ENCODE measurements at places on chromosomes 2 and 18.
A peak's percentile ranks its signal among the peaks of the same experiment; 100 is the strongest.

- DNase-seq, result no peak
These were observed 23.2 kb upstream of the ACVR1 start for GRCh38 chr2:157899125-157899839.

DNA sequence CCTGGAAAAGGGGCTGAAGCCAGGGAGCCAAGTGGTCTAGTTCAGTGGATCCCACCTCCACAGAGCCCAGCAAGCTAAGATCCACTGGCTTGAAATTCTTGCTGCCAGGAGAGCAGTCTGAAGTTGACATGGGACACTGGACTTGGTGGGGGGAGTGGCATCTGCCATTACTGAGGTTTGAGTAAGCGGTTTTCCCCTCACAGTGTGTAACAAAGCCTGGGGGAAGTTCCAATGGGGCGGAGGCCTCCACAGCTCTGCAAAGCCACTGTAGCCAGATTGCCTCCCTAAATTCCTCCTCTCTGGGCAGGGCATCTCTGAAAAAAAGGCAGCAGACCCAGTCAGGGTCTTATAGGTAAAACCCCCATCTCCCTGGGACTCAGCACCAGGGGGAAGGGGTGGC lies 144.4 kb downstream of the PTPRM start:
- no peak for DNase-seq

DNA sequence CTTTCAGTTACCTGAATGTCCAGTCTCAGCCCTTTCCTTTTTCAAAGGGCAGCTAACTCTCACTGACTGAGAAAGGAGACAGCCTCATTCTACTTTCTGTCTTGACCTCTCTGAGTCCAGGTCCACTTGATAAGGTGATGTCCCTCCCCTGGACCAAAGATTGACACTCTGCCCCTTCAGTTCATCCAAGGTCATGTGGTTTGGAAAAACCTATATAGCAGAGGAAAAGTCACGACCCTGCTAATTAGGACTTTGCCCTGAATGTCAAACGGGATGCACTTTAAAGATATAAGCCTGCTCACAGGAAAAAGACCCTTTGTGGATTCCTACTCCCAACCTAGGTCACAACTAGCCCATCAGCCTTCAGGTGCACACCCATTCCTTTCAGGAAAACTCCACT lies 208.3 kb downstream of the AGPS start:
- no peak for DNase-seq

DNA sequence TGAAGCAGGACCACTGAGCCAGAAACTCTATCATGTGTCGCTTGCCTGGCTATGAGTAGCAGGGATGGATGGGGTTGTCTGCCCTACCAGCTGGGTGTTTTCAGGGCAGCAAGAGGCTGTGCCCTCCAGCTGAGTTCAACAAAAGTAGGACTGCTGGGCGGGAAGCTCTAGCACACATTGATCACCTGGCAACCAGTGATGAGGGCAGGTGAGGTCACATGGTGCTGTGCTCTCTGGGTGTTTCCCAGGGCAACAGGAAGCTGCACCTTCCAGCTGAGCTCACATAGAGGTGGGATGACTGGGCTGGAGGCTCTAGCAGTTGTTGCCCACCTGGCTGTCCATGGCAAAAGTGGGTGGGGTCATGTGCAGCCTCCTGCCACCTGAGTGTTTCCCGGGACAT lies 487.3 kb upstream of the VWC2L start:
- DNase-seq, result no peak

DNA sequence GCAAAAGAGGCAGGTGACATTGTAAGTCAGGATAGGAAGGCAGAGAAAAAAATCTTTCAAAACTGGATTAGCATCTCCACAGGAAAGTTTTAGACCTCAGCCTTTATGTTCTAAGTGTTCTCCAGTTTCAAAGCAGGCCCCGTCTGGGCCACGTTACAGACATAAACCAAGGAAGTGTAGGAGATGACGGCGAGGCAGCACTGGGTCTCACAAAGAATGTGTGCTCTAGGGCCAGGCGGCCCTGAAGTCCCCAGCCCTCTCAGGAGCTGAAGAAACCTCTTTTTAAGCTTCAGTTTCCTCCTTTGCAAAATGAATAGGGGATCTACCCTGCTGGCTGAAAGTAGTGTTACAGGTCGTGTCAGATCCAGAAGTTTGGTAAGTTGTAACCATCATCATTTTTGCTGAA lies 81.7 kb downstream of the SPRED2 start:
- no peak for DNase-seq

DNA sequence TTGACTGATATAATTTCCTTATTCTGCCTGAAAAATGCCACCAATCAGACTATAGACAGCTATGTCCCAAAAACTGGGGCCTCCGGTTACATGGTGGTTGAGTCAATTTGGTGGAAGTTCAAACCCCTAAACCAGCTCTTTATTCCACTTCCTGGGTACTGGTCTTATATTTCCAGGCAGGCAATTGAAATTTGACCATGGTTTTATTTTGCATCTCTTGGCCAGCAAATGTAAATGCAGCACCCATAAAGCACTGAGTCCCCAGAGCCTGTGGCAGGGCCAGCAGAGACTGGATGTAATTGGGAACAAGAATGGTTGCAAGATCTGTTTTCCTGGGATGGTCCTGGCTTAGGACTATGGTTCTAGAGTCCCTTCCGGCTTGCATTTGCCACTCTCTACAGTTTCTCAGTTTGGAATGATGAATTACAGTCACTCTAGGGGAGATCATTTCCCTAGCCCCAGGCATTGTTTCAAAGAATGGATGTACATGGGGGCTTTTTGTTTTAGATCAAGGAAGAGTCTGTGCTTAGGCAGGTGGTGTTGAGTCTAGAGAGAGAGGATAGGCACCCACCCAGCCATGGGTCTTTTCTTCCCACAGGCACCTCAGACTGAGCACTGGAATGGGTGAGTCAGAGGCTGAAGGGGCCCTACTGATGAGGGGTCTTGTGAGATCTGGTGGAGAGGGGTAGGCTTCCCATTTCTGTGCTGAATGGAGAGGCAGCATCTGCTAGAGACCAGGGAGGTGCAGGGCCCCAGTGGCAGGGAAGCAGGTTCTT lies 108.4 kb upstream of the CDC42EP3 start:
- DNase-seq, result no peak

GRCh38 chr2:3460156-3460555 lies 59.2 kb downstream of the ADI1 start:
- no peak for DNase-seq

DNA sequence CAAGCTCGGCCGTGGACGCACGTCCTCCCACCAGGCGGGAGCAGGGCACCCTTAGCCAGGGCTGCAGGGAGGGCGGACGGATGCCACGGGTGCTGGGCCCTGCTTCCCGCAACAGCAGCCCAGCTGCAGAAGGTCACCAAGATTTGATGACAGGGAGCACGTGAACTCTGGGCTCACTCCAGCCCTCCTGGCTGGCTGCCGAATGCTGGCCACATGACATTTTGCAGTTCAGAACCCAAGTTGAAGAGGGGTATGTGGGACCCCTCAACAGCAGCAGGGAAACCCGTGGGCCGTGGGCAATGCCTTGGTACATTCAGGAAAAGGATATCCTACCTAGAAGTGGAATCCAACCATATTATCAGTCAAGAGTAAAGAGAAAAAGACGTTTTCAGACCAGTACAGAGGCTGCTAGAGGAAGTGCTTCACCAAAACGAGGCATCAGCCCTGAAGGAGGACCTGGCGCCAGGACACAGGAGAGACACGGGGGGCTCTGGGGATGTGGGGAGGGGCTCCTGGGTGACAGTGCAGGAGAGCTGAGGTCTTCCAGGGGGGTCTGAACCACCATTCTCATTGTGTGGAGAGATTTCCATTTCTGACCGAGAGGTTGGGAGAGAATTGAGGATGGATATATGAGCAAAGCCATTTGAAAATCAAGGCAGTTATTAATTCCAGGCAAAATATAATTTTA lies 107.4 kb upstream of the CTDP1 start:
- DNase-seq, result no peak

DNA sequence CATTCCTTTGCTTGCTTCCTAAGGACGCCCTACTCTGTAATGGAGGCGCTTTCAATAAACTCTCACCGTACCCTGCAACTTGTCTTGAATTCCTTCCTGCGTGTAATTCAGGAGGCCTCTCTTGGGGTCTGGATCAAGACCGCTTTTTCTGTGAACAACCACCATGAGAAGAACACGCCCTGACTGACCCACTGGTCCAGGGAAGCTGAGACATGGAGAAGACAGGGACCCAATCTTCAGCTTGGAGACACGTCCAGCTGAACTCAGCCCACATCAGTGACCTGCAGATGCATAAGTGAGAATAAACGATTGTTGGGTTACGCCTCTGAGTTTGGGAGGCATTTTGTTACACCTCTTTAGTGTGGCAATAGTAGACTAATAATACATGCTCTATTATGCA lies 7.8 kb upstream of the NARS1 start:
- DNase-seq, result no peak

GRCh38 chr2:66515743-66516142 lies 80.8 kb downstream of the MEIS1 start:
- DNase-seq, result no peak

- DNase-seq, result no peak
These were observed 41.1 kb downstream of the STK17B start for GRCh38 chr2:196130039-196130825.

GRCh38 chr2:159710601-159711180 lies 1.6 kb upstream of the MARCHF7 start:
- no peak for DNase-seq

GRCh38 chr2:133503323-133503722 lies 64.9 kb downstream of the NCKAP5 start:
- DNase-seq, result no peak

GRCh38 chr2:21268197-21268877 lies 144.6 kb downstream of the TDRD15 start:
- DNase-seq, result no peak

- peak; percentile 9 for DNase-seq
These were observed 85.9 kb downstream of the FANCL start for GRCh38 chr2:58155160-58155778.

DNA sequence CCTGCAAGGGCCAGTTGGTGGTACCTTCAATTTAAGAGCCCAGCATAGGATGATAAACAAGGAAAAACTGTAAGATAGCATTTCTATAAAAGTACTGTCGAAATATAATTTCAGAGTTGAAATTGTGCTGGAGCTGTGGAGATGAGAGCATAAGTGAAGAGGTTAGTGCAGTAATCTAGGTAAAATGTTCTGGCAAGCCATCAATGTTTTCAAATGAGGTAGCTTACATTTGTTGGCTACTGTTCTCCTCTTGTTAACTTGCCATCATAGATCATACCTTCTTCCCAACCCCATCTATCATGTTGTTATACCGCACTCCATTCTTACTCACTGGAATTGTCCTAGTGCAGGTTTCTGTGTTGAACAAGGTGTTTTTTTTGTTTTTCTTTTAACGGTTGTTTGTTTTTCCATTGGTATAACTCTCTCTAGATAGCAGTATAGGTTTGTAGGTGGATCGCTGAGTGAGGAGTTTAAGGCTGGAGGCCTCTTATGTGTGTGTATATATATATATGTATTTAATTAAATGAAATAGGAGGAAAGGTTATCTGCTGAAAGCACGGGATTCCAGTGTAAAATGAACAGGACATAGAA lies 40.5 kb downstream of the EHBP1 start:
- DNase-seq, result no peak

DNA sequence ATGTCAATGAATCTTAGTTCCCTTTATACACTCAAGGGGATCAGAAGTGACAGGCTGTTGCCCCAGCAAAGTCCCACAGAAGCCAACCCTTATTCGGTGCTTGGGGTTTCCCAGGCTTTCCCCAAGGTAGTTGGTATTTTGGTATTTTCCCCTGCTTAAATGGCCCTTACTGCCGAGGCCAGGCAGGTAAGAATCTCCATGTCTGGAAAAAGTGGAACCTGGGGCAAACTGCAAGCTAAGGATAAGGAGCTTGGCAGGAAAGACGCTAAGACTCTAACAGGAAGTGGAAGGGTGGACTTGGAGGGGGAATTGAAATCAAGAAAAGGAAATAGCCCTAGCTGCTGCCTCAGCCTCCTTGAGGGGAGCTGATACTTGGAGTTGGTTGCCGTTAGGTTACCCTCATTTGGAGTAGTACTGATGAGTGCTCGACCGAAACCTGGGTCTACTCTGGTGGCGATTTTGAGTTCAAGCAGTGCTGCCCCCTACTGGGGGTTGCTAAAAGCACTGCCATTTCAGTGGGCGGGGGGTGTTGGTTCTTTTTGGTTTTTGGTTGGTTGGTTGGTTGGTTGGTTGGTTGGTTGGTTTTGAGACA lies 3.3 kb upstream of the GPBAR1 start:
- no peak for DNase-seq

DNA sequence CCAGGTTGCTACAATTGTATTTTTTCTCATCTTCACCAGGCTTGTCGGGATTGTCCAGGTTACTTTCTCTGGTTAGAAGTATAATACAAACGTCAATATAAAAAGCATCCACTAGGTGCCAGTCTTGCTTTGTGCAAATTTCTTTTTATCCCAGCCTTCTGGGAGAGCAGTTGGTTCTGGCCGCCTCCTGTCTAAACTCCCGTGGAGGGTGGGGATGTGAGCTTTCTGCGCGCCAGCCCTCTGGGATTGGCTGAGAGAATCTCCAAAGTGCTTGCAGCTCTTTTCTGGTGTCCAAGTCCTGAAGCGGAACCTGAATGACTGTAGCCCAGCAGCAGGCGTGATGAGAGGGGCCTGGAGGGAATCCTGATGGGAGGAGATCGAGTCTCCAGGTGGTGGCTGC lies 22.4 kb upstream of the TOGARAM2 start:
- peak; percentile 38 for DNase-seq

DNA sequence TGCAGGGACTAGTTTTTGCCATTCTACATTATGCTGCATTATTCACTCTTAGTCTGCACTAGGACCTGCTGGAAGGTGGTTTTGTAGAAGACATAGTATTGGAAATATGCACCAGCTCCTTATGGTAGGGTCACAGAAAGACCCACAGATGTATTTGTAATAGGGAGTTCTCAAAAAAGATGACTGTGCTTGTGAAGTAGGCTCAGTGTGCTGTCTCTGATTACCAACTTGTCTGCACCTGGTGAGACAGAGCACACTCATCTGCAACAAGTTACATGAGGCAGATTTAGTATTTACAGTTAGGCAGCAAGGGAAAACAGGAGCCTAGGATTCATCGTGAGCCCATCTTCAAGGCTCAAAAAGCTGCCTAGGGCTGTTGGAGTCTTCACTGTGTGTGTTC lies 29.4 kb downstream of the RHBDD1 start:
- no peak for DNase-seq

- DNase-seq, result no peak
These were observed 79.3 kb downstream of the ACAA2 start for GRCh38 chr18:49733896-49734585.

DNA sequence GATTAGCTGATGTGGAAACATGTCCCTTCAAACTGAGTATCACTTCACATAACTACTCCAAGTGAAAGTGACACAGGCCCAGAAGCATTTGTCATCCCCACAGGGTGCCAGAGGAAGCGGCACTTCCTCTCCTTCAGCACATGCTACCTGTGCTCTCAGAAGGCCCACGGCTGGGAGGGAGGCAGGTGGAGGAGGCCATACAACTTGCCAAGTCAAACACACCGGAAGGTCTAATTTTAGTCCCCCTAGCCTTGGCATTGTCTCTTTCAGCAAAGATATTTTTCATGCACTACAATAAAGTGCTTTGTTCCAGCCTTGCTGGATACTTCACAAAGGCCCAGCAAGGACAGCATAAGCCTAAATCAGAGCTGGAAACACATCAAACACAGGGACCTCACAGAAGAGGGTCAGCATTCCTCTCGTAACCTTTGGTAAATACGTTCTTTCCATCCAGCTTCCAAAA lies 38.0 kb downstream of the VSNL1 start:
- DNase-seq, result no peak
